Trophoblast cell (in vitro differentiated cells and primary cell): ENCODE measurements at places on chromosomes 11 and 22.
A peak's percentile ranks its signal among the peaks of the same experiment; 100 is the strongest.

DNA sequence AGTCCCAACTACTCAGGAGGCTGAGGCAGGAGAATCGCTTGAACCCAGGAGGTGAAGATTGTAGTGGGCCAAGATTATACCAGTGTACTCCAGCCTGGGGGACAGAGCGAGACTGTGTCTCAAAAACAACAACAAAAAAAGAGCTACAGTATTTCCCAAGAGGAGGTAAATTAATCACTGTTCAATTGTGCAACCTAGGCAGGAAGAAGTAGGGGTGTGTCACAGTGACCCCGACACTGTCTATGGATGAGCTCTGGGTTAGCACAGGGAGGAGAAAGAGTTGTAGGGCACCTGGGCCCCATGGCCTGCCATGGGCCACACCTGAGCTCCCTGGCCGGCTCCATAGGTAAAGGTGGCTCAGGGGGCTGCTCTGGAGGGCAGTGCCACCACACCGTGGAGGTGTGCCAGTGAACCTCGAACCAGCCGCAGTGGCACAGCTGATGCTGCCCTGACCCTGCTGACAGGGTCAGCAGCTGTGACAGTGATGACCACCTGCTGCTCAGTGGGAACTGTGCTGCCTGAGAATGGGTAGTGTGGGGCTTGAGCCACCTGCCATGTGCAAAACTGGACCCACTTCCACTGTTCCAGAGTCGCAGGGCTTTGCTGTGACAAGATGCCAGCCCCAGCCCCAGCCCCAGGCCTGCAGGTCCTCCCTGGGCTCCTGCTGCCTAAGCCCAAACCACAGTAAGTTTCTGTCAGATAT lies 84.0 kb upstream of the PITPNB start:
- DNase-seq, result no peak

DNA sequence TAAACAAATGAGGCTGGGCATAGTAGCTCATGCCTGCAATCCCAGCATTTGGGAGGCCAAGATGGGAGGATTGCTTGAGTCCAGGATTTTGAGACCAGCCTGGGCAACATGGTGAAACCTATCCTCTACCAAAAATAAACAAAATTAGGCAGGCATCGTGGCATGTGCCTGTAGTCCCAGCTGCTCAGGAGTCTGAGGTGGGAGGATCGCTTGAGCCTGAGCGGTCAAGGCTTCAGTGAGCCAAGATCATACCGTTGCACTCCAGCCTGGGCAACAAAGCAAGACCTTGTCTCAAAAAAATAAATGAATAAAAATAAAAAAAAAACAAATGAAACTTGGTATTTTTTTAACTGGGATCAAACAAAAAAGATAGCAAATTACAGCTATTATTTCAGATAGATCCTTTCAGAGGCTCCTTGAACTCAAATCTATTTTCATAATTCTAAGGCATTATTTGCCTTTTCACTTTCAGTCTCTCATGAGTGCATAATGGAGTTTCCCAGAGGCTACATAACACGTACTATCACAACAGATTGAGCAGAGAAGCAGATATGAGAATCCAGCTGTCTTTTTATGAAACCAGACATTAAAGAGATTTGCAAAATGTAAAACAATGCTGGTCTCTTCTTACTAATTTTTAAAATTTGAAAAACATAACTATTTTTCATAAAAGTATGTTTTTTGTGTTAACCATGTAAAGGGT lies 23.1 kb downstream of the DDIAS start:
- DNase-seq, result no peak

DNA sequence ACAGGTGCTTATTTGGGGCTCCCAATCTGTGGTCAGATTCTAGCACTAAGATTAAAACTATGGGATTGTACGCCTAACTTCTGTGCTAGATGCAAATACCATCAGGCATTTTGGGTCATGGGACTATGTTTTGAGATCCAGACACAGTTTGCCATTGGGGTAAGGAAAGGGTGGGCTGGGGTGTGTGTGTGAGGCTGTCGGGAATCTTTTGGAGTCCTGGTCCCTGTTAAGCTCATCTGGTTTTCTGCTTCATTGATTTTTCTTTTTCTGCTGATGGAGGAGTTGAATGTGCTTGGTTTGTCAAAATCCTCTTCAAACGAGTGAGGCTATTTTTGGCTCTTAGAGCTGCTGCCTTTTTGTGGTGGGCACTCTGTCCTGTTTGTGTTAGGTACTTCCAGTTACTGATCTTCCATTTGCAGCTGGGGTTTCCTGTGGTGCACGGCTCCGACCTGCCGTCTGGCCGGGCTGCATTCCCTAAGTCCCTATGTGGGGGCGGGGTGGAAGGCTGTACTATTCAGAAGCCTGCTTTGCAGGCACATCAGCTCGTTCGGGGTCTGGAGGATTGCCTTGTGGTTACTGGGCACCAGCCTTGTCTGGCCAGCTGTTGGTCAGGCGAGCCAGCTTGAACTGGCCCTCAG lies 2.9 kb downstream of the BCR start:
- DNase-seq, result peak; percentile 52

DNA sequence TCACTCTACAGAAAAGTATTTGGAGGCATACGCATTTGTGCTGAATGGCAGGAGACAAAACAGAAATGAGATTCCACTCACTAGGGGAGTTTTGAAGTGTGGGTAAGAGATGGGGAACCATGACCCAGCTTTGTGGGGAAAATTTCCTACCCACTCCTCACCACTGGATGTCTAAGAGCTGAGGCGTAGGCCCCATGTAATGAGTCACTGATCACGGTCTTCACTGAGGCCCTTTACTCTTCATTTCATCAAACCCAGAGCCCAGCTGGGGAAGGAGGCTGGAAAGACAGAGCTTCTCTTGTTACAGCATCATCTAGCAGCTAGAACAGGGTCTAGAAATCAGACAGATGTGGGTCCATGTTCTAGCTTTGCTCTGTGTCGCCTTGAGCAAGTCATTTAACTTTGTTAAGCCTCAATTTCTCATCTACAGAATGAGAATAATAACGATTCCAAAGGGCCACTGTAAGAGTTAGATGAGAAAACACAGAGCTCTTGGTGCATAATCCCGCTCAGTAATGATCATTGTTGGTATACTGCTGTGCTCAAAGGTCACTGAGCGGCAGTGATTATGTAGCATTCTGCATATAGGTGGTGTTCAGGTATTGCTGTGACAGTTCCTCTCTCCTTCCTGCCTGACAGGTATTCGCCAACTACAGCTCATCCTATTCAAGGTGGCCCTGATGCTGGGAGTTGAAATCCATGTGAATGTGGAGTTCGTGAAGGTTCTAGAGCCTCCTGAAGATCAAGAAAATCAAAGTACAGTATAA lies 97.2 kb downstream of the MICAL2 start:
- no peak for DNase-seq

DNA sequence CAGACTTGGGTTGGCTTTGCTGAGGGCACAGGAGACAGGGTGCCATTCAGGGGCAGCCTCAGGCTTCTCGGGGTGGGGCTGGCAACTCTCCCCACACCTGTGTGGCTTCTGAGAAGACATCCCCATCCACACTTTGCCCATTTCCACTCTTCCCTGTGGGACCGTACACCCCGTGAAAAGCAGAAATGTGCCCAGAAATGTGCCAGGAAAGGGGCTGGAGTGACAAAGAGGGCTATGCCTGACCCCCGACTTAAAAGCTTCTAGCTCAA lies 50.6 kb downstream of the SGSM3 start:
- DNase-seq, result no peak

DNA sequence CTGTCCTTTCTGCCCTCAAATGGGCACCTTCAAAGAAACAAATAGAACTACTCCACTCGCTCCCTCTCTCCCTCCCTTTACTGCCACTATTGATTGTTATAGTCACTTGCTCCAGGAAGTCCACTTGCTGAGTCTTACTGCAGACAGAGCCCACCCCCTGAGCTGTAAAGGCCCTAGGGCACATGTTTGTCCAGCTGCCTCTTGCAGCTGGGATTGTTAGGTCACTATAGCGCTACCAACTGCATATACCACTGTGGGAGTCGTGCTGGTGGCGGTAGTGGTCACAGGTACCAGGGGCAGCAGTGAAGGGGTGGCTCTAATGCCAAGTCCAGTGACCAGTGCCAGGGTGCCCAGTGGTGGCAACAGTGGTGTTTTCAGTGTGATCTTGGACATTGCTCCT lies 4.4 kb upstream of the SREBF2 start:
- DNase-seq, result peak; percentile 20

DNA sequence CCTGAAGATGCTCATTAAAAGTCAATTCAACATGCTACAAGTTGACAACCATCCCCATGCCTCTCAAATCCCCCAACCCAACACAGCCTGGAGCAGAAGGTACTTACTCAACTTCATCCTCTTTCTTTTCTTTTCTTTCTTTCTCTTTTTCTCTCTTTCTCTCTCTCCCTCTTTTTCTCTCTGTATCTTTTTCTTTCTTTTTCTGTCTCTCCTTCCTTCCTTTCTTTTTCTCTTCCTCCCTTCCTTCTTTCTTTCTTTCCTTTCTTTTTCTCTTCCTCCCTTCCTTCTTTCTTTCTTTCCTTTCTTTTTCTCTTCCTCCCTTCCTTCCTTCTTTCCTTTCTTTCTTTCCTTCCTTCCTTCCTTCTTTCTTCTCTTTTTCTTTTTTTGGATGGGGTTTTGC lies 135.7 kb upstream of the SEZ6L start:
- DNase-seq, result no peak

- DNase-seq, result no peak
These were observed 67.8 kb downstream of the ARHGEF12 start for GRCh38 chr11:120403966-120404365.

DNA sequence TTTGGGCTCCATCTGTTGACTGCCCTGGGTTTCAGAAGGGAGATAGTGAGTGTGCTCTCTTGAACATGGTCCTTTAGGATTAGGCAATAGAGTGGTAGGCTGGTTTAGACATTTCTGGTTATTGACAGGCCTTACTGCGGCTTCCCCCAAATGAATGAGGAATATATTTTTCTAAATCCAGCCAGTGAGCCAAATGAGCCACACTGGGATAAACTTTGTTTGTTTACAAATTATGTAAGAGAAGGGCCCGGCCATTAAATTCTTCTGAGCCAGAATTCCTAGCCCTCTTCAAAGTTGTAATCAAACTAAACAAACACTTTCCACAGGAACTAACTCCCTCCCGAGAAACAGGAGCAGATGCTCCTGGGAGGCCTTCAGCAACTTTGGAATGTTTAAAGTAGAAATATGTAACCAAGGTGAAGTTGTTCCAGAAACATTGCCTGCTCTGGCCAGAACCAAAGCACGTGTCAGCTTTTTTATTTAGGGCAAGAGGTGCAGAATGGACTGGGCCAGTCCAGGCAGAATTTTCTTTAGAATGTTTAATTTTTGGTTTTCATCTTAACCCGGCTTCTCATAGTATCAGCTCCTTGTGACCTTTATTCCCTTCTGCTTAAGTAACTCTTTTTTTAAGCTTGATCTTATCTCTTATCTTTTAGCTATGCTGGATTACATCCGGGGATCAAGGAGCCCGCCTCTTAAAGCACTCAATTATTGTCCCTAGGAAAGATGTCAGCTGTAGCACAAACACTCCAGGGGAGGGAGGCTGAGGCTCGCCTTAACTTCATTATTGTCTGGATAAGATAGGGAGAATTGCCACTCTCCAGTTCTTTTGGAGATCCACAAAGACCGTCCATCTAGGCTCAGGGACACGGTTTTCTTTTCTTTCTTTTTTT lies 28.7 kb downstream of the ZNRF3 start:
- peak; percentile 21 for DNase-seq

DNA sequence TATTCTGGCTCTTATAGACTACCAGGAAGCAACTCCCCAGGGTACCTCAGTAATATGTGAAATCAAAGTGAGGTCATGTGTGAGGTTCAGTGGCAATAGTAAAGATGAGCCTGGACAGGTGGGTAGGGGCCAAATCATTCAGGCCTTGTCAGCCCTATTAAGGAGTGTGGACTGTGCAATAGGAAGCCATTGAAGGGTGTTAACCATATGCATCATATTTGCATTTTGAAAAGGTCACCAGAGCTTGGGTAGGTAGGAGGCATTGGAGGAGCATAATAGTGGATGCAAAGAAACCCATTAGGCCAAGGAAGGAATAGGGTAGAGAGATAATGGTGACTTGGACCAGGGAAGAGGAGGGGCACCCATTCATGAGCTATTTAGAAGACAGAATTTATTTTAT lies 8.4 kb upstream of the MRPL11 start:
- DNase-seq, result no peak

DNA sequence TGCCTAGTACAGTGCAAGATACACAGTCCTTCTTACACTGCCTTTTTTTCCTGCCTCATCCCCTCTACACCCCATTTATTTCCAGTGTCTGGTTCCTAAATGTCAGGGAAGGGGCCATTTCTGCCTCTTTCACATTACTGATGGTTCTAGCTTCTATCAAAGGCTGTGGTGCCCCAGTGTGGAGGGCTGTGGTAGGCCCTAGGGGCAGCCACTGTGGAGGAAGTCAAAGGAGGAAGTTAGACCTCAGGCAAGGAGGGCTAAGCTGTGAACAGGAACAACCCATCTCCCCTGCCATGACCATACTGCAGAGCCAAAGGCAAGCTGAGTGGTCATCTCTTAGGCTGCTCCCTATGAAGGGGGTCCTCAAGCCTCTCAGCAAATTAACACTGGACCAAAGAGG lies 81.9 kb upstream of the CRTAM start:
- no peak for DNase-seq

DNA sequence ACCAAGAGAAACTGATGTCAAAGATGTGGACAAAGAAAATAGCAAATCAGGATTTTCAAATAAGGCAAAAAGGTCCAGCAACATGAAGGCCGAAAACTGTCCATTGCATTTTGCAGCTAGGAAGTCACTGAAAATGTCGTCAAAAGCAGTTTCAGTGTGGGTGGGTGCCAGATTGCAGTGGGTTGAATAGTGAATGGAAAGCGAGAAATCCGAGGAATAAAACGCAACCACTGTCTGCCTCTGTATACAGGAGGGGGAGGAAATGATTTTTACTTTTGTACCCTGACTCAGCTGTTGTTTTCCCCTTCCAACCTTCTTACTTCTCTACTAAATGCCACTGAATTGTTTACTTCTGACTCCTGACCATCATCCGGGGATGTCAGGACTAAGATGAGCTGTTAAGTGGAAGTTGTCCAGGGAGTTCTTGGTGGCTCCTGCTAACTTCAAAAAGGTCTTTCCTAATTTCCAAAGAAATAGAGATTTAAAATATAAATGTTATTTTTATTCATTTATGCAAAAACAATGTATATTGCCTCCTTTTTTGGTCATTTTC lies 64.9 kb upstream of the BIRC3 start:
- DNase-seq, result no peak

DNA sequence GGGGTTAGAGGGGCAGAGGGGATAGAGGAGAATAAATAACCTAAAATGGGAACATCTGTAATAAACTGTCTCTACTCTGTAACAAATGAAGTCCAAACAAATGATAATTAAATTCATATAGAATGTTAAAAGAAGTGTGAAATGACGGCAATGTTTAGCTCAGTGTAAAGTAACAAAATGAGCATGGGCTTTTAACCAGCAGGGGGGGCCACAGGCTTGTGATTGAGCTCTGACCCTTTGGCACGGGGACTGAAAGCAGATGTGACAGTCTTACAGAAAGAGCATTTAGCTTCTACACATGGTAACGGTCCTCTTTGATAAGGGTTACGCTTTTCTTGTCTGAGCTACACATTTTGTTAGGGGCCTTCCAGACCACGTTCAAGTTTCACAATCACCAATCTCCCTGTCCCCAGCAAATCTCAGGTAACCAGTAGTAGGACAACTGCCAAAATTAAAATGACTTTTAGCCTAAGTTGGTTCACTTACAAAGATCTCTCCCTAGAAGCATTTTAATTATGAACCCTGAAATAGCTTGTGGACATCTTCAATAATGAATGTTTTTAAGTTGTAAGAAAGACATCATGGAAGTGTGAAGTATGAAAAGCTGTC lies 262.5 kb downstream of the DCDC1 start:
- peak; percentile 65 for DNase-seq

- peak; percentile 83 for DNase-seq
These were observed 17.0 kb upstream of the KCTD14 start for GRCh38 chr11:78039919-78040671.
